ENCODE measurements at places on chromosomes 7 and 10.

- DNase-seq: no peak
Observed at GRCh38 chr7:50332241-50333165, 28.0 kb downstream of the IKZF1 start.

DNA sequence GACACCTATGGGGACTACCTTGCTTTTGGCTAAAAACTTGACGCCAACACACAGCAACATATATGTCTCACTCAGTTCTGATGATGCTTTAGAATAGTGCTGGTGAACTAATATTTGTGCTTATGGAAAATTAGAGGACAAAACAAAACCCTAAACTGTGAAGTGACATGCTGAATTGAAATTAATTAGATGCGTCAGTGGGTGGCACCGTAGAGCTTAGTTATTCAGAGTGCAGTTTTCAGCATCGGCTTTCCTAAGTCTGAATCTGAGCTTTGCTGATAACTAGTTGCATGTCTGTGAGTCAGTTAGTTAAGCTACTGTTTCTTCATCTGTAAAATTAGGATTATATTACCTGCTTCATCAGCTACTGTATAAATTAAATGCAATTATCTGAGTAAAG is 245.0 kb upstream of the SORCS1 start:
- DNase-seq: no peak

DNA sequence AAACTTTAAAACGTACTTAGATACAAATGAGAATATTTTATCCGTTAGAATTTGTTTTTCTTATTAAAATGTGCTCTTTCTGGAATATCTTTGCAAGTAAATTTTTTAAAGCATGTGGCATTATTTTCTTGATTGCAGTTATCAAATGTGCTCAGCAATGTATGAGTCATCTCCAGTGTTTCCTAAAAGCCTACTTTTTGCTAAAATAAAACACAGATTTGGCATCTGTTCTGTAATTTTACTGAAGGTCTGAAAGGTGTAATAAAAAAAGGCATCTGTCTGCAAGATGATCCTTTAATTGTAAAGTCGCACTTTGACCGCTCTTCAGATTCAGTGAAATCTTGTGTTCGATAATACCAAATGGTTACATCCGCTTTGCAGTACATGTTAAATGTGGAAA is 3.4 kb downstream of the GNAT3 start:
- DNase-seq: no peak

DNA sequence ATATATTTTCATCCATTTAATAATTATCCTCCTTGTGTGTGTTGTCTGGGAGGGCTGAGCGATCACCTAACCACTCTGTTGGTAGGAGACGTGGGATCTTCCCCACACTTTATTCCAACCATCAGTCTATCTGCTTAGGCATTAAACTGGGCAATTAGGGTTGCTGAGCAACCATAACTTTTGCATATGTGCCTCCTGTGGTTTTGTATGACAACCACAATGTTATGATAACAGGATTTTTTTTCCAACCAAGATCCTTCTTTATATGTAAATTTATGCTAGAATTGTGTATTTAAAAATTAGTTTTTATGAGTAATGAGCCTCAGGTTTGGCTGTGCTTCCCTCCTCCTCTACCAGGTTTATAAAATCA is 495.0 kb upstream of the MGMT start:
- no peak for DNase-seq

DNA sequence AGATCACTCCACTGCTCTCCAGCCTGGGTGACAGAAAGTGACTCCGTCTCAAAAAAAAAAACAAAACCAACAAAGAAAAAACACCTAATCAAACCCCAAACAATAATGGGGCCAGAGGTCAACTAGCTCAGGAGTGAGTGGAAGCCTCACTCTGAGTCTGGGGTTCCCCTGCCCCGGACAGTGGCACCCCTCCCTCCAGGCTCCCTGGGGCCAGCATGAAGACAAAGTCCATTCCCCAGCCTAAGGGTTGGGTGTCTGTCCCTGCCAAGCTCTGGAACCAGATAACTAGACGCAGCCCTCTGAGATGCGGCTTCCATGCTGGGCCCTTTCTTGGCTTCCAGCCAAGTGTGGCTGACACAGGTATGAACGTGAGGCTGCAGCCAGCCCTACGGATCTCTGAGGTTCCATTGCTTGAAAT is 1.7 kb upstream of the FUOM start:
- DNase-seq: no peak

DNA sequence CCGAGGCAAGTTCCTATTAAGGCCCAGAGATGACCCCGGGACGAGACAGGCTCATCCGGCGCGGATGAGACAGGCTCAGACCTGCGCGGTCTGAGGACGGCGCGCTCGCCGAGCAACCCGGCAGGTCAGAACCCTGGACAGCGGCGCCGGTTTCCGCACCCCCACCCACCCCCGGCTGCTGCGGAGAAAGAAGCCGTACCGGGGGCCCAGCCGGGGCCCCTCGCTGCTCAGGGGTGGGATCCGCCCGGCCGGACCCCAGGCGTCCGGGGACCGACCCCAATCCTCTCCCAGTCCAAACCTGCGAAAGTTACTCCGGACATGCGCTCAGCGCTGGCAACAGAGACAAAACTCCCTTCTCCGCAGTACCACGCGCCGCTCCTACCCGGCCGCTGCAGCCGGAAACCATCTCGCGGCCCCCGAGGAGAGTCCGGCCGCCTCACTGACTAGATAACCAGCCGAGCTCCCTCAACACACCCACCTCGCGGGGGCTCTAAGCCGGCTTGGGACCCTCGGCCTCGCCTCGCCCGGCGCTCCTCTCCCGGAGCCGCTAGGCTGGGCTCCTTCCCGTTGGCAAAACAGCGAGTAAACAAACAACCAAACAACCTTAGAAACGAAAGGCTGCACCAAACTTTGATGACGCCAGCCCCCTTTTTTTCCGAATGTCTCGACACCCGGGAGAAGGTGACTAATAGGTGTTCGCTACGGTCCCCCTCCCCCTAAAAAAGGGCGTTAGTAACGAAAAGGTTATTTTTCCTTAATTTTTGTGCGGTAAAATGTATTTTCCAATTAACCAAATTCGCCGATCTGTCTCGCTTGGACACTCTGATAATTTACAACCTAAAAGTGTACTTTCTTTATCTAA is 2.3 kb upstream of the DRGX start:
- no peak for DNase-seq

GRCh38 chr7:96067321-96067720 is 254.6 kb downstream of the SLC25A13 start:
- no peak for DNase-seq

GRCh38 chr7:3867863-3868262 is 566.8 kb downstream of the SDK1 start:
- DNase-seq: no peak

DNA sequence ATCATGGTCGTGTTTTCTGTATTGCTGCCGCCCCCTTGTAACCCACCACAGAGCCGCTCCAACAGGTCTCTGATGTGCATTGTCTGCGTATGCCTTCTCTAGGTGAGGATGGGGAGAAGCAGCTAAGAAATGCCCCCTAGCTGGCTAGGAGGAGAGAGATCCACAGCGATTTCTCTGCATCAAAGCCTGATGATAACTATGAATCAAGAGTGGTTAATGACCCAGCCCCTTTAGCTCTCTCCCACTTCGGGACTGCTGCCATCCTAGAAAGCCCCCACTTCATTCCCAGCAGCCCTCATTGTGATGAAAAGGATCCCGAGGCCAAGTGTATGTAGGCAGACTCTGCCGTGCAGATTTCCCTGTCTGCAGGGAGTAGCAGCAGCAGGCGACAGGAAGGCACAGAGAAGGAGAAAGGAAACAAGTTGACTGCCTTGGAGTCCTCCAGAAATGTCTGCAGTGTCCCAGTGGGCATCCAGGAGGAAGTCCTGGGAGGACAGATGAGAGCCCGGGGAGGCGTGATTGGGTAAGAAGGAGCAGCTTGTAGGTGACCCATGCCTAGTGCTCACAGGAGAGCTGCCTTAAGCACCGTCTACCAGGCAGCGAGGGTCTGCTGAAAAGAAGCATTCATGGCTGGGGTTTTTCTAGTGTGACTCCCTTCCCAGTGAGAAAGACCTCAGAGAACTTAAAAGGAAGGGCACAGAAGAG is 2.9 kb downstream of the PLXNA4 start:
- no peak for DNase-seq

DNA sequence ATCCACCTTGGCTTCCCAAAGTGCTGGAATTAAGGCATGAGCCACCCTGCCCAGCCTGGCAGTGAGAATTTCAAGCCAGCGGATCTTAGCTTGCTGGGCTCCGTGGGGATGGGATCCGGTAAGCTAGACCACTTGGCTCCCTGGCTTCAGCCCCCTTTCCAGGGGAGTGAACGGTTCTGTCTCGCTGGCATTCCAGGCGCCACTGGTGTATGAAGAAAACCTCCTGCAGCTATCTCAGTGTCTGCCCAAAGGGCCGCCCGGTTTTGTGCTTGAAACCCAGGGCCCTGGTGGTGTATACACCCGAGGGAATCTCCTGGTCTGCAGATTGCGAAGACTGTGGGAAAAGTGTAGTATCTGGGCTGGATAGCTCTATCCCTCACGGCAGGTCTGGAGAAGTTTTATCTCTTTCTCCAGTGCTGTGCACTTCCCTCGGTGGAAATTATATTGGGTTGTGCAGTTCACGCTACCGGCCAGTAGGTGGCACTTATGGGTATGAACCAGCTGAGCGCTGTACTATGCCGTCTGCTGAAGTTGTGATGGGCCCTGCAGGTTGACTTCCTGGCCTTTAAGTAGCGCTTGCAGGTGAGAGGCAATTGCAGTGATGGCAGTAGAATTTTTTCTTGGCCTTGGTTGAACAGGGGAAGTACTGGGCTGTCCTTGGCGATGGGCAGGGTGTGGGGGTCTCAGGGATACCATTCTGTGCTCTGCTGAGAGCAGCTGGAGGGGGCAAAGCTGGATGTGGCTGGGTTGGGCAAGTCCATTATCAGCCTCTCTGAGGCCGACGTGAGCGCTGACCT is 138.0 kb upstream of the MTPN start:
- no peak for DNase-seq

DNA sequence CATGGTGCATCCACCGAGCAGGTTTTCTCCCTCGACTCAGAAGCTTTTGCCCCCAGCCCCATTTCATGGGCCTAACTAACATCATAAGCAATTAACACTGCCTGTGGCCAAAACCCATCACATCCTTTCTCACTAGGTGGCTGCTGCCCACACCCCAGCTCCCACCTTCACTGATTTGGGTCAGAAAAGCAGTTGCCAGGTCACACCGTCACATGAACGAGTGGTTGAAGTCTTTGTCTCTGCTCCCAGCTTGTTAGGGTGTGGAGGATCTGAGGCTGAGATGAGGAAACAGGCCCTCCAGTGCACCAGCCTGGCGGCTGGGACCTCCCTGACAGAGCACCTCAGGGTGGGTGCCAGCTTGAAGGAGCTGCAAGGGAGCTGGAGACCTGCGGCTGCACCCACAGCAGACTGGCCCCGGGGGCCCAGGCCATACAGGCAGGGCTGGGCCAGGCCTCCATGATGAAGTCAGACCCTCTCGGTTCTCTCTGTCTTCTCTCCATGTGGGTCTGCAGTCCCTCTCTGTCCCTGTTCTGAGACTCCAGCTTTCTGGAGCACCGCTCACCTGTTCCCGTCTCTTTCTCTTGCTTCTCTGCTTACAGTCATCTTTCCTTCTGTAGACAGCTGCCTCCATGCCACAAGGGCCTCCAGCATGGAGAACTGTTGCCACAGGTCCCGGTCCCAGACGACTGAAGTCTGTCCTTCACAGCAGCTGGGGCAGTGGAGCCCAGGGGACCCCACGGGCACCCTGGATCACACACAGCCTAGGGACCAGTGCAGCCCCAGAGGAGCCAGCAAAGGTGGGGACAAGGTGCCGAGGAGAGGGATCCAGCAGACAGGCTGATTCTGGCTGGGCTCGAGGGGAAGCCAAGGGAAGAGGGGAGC is 13.8 kb upstream of the INPP5A start:
- DNase-seq: no peak

DNA sequence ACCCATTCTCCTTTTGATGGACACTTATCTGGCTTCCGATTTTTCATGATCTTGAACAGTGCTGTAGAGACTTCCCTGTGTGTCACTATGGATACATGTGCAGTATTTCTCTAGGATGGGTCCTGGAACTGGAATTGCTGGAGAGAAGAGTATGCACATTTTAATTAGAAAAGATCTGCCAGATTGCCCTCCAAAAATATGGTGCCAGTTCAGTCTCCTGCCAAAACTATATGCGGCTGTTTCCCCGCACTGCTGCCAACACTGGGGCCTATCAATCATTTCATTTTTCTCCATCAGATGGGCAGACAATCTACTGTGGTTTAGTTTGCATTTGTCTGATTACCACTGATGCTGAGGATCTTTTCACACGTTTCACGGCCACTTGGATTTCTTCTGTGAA is 105.0 kb downstream of the SH2D4B start:
- DNase-seq: no peak

DNA sequence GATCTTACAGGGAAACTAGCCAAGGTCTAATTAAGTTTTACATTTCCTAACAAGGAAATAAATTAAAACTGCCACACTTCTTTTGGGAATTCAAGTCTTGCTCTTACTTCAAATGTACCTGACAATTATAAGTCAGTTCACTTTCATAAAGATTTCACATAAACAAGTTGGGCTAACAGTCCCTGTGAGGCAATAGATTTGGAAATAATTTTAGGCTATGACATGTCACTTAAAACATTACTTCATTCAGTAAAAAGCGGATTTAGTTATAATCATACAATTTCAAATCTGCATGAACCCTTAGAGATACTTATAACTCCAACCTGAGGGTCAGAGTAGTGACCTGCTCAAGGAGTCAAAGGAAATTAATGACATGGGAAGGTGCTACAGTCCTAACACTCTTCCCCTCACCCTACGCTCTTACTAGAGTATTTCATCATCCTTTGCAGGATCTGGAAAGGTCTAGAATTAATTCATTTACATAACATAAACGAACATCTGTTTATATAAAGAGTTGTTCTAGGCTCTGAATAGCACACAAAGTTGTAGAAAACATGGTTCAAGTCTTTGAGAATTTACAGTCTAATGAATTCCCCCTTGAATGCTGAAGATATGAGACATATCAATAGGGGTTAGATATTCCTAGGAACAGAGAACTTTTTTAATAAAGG is 32.3 kb upstream of the DNAJB12 start:
- DNase-seq: no peak

GRCh38 chr10:58217612-58218011 is 50.1 kb downstream of the IPMK start:
- no peak for DNase-seq

GRCh38 chr7:80350430-80350829 is 161.4 kb downstream of the GNAT3 start:
- no peak for DNase-seq

Data from activated CD4-positive, CD25-positive, alpha-beta regulatory T cell treated with anti-CD3 and anti-CD28 coated beads, Interleukin-2, amount 50 U/mL, for 16 hours (primary cell).